Right hindlimb (tissue), 1 donor: ENCODE measurements at places on chromosomes 6 and 20.

- no peak for DNase-seq
These were observed 191.7 kb downstream of the ESR1 start for GRCh38 chr6:151999194-151999593.

- peak; percentile 8 for DNase-seq
These were observed 251.4 kb downstream of the TAF4 start for GRCh38 chr20:61814244-61814643.

DNA sequence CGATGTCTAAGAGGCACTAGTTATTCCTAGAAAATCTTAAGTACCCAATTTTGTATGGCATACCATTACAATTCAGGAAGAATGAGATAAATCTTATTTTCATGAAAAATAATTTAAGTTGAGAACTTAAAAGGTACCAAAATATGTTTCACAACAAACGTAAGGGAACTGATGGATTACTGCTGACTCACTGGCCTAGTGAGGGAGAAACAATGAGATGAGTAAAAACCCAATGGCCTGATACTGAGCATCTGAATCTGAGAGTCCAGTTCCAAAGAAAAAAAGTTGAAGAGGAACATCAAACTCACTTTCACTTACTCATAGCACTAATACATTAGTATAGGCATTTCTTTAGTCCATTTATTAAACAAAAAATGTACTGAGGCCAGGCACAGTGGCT is 56.0 kb downstream of the MDN1 start:
- DNase-seq = no peak

DNA sequence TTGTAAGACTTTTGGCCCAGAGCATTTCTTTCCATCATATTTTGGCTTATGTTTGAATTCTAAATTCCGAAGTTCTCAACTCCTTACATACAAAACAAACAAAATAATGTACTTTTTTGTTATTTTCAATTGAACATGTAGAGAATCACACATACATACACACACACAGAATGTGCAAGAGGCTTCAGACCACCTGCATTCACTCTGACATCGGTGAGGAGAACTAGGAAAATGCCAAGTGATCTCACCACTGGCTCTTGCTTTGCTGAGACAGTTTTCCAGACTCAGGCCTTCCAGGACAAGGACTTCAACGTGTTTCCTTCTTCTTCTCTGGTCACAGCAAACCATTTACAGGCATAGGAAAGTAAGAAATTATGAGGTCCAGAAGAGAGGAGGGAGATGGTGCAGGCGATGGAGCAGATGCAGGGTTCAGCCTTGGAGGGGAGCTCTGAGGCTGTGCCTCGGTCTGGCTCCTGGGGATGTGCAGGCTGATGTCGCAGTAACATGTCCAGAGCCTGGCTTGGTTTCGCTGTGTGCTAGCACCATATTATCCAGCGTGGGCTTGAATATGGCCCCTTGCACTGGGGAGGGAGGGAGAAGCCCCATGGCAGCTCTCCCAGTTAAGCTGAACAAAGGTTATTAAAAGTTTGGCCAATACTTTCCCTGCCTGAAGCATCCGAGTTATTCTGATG is 93.4 kb downstream of the DACT2 start:
- peak; percentile 88 for DNase-seq

DNA sequence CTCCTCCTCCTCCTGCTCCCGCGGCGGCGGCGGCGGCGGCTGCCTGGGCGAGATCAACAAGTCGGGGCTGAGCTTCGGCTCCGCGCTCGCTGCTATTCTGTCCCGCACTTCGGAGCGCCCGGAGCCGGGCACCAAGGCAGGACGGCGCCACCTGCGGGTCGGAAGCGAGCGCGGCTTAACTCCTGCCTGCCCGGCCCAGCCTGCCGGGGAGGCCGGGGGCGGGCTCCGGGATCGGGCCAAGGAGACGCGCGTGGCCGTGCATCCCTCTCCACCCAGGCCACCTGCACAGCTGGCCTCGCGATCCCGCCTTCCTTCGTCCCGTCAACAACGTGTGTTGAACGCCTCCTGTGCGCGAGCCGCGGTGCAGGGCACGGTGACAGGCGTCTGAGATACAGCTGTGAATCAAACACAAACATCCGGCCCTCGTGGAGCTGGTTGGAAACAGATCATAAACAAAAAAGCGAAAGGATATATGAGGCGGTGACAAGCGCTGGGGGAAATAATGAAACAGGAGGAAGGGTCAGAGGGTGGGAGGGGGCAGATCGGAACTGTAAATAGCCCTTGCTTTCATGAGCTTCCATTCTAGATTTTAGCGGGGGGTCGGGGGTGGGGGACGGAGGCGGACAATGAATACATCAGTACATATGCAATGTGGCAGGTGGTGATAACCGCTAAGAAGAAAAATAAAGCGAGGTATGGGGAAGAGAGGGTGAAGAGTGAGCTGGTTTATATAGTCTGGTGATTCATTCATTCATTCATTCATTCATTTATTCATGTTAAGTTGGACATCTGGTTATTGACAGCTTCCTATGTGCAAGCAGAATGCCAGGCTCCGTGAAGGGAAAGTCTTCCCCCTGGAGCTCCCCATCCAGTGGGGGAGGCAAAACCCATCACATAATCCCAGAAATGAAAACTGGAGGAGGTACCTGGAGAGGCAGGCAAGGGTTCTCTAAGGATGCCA is 2.0 kb upstream of the KCNB1 start:
- peak; percentile 86 for DNase-seq

DNA sequence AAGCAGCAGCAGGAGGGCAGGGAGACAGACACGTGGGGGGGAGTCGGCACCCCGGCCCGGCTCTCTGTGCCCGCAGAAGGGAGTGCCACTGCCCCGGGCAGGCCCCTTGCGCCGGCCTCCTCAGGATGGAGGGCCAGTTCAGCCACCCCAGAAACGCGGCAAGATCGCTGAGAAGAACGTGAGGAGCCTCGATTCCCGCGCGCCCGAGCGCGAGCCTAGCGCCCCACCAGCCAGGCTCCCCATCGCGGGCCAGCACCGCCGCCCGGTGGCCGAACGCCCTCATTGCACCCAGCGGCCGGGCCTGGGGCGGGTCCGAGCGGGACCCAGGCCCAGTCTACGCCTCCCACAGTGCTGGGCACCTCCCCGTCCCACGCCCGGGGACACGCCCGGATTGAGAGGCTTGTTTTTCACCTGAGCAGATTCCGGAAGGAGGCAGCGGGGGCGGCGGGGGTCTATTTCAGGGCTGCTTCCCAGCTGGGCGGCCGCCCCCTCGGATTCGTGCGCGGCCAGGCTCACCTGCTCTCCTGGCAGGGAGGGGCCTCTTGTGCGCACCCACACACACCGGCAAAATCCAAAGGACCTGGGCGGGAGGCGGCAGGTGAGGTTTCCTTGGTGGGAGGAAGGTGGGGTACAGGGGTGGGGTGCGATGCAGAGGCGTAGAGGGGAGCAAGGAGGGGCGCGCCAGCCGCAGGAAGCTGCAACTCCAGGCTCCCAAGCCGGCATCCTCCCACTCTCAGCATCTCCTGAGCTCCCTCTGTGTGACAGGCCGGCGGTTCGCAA is 9.0 kb upstream of the GRM4 start:
- peak; percentile 65 for DNase-seq

- DNase-seq = no peak
These were observed 326.7 kb downstream of the BCKDHB start for GRCh38 chr6:80433010-80433672.

GRCh38 chr6:83221889-83222479 is 28.8 kb downstream of the RWDD2A start:
- DNase-seq = no peak

- DNase-seq = no peak
These were observed 77.5 kb upstream of the MRPS10 start for GRCh38 chr6:42295181-42295580.

DNA sequence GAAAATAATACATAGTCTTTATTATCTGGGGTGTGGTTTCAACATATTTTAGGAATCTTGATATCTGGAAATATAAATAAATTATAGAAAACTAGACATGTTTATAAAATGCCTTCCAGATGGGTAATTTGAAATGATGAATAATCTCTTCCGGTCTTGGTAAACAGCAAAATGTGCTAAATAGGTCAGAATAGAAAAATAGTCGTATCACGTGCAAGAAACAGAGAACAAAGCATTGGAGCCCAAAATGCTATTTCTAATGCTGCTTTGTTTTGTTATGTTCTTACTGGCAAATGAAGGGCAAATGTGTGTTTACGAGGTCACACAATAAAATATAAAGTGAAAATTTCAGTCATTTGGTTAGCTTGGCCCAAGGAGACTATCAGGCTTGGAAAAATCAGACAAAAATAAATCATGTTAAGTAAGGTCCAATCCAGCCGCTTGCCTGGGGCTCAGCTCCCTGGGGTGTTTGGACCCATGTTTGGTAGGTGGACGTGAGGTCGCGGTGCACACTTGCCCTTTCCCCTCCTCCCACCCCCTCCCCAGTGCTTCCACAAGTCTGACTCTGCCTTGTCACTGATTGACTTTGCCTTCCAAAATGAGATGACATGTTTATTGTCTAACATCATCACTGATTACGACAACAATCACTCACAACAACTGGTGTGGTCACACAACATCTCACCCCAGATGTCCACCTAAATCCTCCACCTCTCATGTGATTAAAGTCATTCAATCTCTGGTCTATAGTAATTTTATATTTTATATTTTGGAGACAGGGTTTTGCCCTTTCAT is 56.0 kb downstream of the RIN2 start:
- DNase-seq = no peak

GRCh38 chr6:65964261-65964660 is 257.2 kb upstream of the EYS start:
- DNase-seq = no peak

GRCh38 chr6:2816158-2816557 is 25.5 kb downstream of the SERPINB1 start:
- DNase-seq = no peak

DNA sequence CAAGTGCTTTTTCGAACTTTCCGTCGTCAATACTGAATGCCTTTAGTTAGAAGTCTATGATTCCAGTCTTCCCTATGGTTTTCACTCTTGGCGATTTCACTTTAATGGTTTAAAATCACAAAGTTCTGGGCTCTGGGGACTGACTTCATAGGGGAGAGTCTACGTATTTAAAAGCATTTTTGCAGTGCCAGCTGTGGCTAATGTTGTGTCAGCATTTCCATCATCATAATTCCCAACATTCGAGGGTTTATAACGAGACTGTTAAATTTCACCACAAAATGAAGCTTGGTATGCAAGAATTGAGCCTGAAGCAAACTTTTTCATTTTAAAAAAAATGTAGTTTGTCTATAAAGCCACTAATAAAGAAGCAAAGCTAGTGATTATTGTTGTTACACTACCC is 242.7 kb downstream of the SOX4 start:
- no peak for DNase-seq

- DNase-seq = no peak
These were observed 301.2 kb downstream of the RNGTT start for GRCh38 chr6:88662163-88662580.

- no peak for DNase-seq
These were observed 27.5 kb upstream of the TGM6 start for GRCh38 chr20:2353231-2353630.
